ENCODE measurements at places on chromosomes 5 and 9.

GRCh38 chr9:36676778-36677485, 104.2 kb downstream of the MELK start:
- DNase-seq, result no peak

- no peak for DNase-seq
Measured at GRCh38 chr9:71094708-71095251, 26.6 kb downstream of the TRPM3 start.

- DNase-seq, result no peak
Measured at GRCh38 chr5:112554101-112554977, 135.3 kb upstream of the EPB41L4A start.

DNA sequence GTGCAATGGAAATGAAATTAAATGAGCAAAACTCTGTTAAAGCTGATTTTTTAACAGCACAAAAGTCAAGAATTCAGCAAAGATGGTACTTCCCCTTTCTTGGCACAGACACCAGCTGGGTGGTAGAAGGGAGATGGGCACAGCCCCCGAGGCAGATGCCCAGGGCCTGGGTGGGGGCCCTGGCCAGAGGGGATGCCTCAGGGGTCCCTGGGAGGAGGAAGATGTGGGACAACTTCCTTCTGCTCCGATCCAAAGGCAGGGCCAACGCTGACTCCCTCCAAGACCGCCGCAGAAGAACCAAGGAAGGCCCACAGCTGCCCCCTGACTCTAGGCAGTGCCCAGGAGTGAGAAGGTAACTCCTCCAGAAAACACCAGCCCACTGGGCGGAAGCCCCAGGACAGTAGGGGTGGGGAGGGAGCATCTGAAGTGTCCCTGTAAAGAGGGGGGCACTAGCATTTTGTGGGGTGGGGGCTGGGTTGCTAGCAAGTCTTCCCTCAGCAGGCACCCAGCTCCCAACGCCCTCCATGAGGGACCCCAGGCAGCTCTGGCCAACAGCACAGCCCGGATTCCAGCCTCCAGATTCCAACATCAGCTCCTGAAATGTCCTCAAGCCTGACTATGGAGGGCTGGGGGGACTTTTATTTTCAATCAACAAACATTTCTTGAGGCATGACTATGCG, 4.9 kb downstream of the NACC2 start:
- DNase-seq, result no peak

DNA sequence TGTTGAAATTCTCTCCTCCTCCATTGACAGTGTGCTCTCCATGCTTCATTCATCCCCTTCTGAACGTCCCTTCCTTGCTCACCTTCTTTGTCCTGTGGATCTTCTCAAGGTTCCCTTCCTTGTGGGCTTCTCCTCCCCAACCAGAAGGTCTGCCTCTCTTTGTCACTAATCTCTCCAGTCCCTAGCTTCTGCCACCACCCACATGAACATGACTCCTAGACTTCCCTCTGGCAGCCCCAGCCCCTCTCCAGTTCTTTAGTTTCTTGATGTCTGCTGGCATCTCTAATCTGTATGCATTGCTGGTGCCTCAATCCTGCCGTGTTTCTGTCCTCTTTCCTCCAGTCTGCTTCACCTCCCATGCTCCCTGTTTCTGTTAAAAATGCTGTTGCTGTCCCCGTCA, 79.3 kb downstream of the ARHGAP26 start:
- DNase-seq, result no peak
